H7 (cell line): ENCODE measurements at places on chromosomes 12 and 14. TPM values are rescaled to one million over a fixed set of nuclear protein-coding genes. Genes with fewer than 3 reads are reported as not detected.
A peak's percentile ranks its signal among the peaks of the same experiment; 100 is the strongest.

DNA sequence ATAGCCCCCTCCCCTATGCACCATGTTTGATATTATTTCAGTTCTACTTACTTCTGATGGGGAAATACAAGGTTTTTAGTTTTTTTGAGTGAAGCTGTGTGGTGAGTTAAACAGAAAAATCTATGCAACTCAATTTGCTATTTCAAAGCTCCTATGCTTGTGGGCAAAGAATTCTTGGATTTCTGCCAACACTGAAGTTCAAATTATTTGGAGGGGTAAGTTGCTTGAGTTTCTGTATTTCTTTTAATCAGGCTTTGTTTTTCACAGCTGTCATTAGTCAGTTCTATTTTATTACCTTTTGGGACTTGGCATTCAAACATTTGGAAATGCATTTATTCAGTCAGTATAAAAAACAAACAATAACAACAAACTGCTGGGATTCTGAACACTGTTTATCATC lies 407.5 kb upstream of the MGAT4C start:
- no peak for DNase-seq

- no peak for DNase-seq
Observed at GRCh38 chr14:33835677-33836076, 115.2 kb downstream of the EGLN3 start.

GRCh38 chr14:93161411-93161940 lies 23.2 kb downstream of the MOAP1 start:
- no peak for DNase-seq

- peak; percentile 93 for DNase-seq
Observed at GRCh38 chr12:104215638-104216297, at the start of gene TXNRD1. Gene TXNRD1, plus strand, starts transcription at chr12:104215779. Its CDS starts 24 bp downstream, at chr12:104215803.

DNA sequence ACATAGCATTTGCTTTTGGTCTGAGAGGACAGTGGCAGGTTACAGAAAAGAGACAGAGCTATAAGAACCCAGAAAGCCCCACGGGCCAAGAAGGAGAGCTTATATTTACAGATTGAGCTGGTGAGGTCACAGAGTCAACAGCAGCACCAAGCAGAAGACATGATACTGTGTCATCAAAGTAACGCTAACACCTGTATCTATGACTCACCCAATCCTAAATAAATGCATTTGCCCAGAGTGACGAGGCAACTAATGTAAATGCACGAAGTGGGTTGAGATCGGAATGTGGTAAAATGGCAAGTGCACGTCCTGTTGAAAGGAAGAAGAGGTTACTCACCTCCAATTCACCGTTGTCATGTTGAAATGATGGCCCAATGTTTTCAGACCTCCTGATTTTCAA lies 6.7 kb upstream of the CD163L1 start:
- no peak for DNase-seq

- no peak for DNase-seq
Observed at GRCh38 chr12:90280564-90281058, 572.0 kb upstream of the ATP2B1 start.

DNA sequence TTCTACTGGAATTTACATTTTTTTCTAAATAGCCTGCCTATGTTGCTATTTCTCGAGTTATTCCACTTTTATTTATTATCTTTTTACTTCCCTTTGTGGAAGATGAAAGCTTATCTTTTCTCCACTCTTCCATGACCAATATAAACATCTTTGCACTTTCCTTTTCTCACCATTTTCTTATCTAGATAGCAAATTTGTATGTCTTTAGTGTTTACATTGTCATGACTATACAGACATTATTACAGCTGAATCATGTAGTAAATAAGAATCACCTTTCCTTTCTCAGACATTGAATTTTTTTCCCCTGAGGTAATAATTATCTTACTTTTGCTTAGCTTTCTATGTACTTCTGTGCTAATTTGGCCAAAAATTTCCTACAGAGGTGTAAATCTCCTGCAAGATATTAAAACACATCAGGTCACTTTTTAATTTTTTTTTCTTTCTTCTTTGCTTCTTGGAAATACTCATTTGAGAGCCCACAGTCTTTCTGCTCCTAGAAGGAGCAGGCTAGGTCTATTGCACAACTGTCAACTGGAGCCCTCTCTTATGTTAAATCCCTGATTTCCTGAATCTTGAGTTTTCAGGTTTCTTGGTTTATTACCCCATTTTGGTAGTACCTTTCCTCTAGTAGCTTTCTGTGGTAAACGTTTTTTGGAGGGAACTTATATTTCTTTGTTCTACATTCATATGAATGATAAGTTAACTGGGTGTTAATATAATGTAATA lies 109.0 kb upstream of the ATP2B1 start:
- DNase-seq: peak; percentile 7

- DNase-seq: no peak
Observed at GRCh38 chr12:114311974-114312373, 94.0 kb downstream of the TBX5 start.

- DNase-seq: no peak
Observed at GRCh38 chr14:104752423-104752734, 568 bp upstream of the SIVA1 start.

GRCh38 chr12:611721-612120 lies 51.5 kb downstream of the NINJ2 start:
- DNase-seq: no peak

DNA sequence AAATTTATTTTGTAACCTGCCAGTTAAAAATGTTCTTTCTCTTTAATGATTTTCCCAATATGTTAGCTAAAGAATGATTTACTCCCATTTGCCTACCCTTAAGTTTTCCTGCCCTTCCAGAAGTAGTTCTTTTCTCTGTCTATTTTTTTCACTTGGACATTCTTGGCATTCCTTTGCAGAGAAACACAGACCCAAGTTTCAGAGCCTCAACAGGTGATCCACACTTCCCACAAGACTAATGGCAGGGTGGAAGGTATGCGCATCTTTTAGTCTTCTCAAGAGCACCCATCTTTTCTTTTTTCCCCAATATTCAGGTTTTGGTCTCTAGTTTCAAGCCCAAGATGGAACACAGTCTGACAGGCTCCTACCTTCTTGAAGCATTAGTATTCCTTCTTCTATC lies 420.7 kb downstream of the ADAMTS20 start:
- DNase-seq: peak; percentile 0

DNA sequence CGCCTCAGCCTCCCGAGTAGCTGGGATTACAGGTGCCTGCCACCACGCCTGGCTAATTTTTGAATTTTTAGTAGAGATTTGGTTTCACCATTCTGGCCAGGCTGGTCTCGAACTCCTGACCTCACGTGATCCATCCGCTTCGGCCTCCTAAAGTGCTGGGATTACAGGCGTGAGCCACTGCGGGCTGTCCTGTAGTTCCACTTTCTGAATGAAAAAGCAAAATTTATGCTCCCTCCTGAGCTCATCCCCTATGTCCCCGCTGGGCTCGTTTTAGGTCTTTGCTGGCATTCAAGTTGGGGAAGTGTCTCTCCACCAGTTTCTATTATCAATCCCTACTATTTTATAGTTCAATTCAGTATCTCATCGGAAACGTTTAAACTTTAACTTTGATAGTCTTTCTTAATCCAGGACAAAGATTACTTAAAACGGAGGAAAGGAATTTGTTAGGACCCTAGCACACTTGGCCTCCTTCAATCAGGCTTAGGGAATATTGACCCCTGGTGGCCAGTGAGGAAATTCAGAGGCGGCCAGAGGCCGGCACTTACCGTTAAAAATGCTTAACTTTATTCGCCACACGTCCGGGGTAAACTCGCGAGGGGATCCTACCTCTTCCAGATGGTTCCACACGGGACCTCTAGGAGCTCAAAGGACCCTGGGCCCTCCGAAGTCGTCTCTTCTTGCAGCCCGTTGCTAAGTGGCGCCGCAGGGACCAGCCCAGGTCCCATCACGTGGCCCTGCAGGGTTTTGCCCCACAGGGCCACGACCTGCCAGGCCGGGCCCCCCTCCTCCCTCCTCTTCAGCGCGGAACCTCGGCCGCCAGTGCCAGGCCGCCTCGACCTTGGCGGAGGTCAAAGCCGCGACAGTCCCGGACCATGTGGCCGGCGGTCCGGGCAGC lies 11.4 kb upstream of the DNAL1 start:
- peak; percentile 76 for DNase-seq

DNA sequence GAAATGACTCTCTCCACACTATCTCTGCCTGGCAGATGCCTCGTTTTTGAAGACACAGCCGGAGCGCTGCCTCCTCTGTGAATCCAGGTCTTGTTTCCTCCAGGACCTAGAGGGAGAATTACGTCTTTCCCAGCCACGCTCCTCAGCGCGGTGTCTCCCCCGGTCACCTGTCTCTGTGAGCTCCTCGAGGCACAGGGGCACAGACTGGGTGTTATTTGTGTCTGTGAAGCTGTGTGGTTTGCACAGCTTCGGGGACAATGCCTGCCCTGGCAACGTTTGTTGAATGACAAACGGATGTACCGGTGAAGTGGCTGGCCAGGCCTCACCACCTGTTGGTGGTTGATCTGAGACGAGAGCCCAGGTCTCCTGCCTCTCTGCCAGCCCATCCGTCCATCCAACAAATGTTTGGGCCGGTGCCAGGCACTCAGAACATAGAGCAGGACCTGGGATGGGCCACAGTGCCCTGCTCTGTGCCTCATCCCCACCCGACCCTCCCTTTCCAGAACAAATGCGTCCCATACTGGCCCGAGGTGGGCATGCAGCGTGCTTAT lies 6.1 kb downstream of the PTPN6 start:
- DNase-seq: no peak

- peak; percentile 45 for DNase-seq
Observed at GRCh38 chr12:123286652-123287373, 15.2 kb upstream of the CDK2AP1 start.

DNA sequence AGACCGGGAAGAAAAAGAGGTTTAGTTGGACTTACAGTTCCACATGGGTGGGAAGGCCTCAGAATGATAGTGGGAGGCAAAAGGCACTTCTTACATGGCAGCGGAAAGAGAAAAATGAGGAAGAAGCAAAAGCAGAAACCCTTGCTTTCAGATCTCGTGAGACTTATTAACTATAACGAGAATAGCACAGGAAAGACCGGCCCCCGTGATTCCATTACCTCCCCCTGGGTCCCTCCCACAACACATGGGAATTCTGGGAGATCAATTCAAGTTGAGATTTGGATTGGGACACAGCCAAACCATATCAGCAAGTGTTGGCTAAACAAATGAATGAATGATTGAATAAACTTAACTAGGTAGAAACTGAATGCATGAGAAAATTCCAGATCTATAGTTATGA lies 85.3 kb upstream of the PARP11 start:
- DNase-seq: no peak

DNA sequence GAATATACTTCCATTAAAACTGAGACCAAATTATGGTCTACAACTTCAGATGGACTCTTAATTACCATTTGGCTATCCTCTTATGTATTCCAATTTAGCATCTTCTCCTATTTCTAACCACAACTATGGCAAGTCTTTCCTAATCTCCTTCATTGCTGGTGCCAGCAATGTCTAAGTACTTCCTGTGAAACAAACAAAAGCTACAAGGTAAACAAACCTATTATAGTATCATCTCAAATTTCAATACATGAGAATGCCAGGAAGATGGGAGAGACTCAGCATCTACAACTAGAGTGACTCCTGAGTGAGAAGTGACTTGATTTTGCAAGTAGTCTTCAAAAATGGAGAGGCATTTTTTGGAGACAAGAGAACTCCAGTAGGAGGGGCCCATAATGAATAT lies 202.9 kb upstream of the ATXN7L3B start:
- DNase-seq: no peak

GRCh38 chr12:53930591-53931255 lies 7.9 kb upstream of the HOXC13 start:
- DNase-seq: peak; percentile 34

DNA sequence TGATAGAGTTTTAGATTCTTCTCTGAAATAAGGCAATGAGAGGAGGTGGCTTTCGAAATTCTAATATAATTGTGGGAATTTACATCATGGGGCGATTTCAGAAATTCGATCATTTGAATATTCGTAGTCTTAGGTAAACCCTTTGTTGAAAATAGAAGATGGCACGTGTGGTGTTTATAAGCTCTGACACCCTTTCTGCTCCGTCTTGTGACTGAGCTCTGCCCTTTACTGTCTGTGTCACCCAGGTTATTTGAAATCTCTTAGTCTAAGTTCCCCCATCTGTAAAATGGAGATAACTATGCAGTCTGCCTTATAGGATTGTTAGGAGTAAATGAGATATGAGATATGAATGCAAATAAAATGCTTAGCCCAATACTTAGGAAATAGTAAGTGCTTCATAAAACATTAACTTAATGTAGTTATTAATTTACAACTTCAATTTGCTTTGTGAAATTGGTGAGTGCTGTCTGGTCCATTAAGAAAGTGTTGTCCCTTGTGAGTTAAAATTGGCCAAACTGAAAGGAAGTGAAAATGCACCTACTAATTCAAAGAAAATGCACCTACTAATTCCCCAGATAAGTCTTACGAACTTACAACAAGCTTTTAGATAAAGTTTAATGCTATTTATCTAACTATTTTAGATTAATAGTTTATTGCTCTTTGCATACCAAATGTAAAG lies 1.5 kb downstream of the BMAL2 start:
- no peak for DNase-seq

GRCh38 chr12:31317471-31318395 lies 8.2 kb downstream of the SINHCAF start:
- DNase-seq: no peak

GRCh38 chr12:53803194-53803593 lies 51.4 kb upstream of the CISTR start:
- DNase-seq: no peak

DNA sequence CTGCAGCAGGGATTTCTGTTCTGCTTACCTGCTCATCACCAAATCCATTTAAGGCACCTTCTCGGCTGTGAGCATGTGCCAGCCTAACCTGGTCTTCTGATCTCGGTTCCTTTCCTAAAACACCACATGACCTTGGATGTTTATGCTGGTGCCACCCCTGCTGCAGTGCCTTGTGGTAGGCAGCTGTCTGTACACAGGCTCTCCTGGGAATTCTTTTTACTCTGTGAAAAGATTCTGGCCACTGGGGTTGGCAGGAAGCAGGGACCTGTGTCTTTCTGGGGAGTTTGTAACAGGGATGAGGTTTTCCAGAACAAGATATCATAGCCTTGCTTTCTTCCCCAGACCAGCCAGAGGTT lies 10.4 kb upstream of the PLEKHG3 start:
- no peak for DNase-seq

GRCh38 chr12:83121897-83122622 lies 435.4 kb downstream of the TMTC2 start:
- no peak for DNase-seq

GRCh38 chr12:33486058-33486457 lies 46.4 kb upstream of the SYT10 start:
- DNase-seq: no peak

- no peak for DNase-seq
Observed at GRCh38 chr14:28765169-28765830, 1.3 kb upstream of the FOXG1 start.

GRCh38 chr12:52715416-52715815 lies 12.1 kb upstream of the KRT77 start:
- DNase-seq: peak; percentile 83

Gene MYBPC1
- total RNA-seq: 0.04 TPM in 1 of 2 replicates, not detected in the other

Gene RNASE7
- total RNA-seq: not detected in 2 replicates

Gene ANO4
- total RNA-seq: 1.3 and 1.7 TPM in 2 replicates

Gene FIGNL2
- total RNA-seq: 5.0 and 5.8 TPM in 2 replicates

Gene SLC6A13
- total RNA-seq: not detected in 2 replicates

Gene SPATA7
- total RNA-seq: 8.4 and 18.4 TPM in 2 replicates

Gene SCNN1A
- 28.5 and 41.7 TPM in 2 replicates for total RNA-seq

Gene RERGL
- total RNA-seq: 0.66 TPM in 1 of 2 replicates, not detected in the other

Gene GPR135
- 0.59 and 0.67 TPM in 2 replicates for total RNA-seq

Gene LALBA
- total RNA-seq: not detected in 2 replicates

Gene SSPN
- 0.31 and 1.1 TPM in 2 replicates for total RNA-seq

Gene VRTN
- 139 and 140 TPM in 2 replicates for total RNA-seq

Gene RNASE3
- not detected in 2 replicates for total RNA-seq

Gene AKAP5
- 0.62 and 1.1 TPM in 2 replicates for total RNA-seq

Gene CSRP2
- 99.2 and 108 TPM in 2 replicates for total RNA-seq
